GM13976 (cell line): ENCODE measurements at places on chromosomes 6 and 20.
A peak's percentile ranks its signal among the peaks of the same experiment; 100 is the strongest.

DNA sequence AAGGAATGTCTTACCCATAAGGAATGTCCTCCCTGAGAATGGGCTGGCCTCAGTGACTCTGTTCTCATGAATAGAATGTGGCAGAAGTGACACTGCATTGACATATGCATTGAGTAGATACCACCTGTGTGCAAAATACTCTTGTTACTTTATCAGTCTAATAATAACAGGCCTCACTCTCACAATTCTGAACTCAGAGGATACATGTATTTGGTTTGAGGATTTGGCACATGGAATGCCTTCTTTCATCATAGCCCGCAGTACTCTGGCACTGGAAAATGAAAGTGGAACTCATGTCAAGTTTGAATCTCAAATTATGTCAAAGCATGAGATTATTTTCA lies 52.9 kb upstream of the PLCB4 start:
- no peak for DNase-seq

DNA sequence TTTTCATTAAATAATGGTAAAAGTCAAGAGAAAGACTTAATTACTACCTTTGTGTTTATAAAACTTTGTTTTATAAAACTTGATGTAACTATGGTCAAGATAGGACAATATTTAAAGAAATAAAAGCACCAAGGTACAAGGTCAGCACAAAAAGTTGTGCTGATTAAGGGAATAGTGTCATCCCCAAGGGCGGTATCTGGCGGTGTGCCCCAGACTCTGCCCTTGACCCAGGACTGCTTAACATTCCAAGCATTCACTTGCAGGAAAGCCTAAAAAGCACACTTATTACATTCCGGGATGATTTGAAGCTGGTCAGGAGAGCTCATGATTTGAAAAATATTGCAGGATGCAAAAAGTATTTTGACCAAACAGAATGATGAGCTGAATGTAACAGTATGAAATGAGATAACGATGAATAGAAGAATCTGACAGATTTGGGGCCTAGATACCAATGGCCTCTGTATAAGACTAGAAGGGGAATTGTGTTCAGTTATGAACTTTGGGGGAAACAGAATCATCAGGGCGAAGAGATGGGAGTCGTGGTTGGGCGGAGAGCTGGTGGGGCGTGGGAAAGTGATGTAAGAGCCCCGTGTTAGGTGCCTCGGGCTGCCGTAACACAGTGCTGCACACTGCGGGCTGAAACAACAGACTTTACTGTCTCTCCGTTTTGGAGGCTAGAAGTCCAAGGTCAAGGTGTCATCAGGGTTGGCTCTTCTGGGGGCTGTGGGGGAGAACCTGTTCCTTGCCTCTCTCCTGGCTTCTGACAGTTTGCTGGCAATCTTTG lies 77.2 kb downstream of the CDC5L start:
- DNase-seq: peak; percentile 6

DNA sequence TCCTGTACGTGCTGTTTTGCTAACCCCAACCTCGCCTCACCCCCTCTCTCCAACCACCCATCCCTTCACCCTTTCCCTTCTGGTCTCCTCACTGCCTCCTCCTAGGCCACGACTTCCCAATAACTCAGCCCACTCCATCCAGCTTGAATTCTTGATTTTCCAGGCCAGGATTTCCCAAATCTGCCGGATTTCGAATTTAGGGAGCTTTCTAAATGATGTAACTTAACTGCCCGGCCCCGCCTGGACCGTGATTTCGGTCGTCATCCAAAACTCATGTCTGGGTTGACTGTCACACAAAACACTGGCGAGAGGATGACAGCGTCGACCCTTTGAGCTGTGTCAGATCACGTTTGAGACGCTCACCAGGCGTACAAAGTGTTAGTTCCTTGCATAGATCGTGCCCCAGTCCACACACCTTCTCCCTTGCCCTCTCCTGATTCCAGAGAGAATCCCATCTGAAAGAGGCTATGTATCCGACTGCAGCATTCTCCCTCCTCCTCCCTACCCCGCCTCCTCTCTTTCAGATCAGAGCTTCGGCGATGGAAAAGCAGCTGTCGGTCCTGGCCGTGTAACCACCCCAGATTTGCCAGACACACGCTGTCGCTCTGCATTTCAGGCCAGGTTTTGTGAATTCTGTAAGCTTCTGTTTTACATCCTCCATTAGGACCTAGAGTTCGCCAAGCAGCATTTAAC lies 168.2 kb downstream of the GPX5 start:
- no peak for DNase-seq

DNA sequence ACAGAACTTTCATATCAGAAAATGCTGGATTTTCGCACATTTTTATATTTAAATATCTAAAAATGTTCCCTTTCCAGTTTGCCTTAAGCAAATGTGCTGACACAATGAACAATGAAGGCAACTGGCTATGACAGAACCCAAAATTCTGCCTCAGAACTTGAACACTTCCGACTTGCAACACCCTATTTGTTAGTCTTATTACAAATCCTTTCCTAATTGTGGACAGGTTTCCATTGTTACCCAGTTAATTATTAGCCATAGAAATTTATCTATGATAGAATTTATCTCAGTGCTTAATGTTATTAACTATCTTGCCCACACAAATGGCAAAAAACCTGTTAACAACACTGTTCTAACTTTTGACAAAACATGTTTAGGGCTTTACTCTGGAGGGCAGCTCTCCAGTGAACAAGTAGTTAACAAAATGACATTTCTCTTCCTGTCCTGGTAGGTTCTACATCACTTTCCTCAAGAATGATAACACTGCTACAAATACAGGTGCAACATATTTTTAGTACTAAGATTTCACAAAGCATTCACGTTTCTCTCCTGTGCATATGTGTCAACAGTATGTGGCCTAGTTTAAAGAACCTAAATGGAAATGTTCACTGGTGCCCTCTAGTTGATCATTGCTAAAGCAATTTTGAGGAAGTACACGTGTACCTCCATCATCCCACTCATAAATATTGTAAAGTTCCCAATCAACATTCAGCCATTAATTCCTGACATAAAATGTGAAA lies 58.4 kb downstream of the HIVEP2 start:
- peak; percentile 15 for DNase-seq

DNA sequence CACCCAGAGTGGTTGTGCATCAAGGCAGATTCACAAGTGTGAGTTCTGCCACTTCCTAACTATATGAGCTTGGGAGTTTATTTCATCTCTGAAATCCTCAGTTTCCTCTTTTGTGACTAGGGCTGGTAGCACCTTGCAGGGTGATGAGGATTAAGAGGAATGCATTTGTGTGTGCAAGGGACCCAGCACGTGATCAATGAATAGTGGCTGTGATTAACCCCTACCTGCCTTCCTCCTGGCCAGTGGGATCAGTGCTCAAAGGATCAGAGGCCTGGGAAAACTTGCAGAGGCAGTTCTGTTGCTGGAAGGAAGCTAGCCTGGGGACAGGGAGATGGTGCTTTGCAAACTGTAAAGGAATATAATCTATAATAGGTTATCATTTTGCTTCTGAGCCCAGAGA lies 7.3 kb downstream of the SDC4 start:
- no peak for DNase-seq

- DNase-seq: no peak
Observed at GRCh38 chr6:150710236-150710635, 110.6 kb downstream of the PLEKHG1 start.

DNA sequence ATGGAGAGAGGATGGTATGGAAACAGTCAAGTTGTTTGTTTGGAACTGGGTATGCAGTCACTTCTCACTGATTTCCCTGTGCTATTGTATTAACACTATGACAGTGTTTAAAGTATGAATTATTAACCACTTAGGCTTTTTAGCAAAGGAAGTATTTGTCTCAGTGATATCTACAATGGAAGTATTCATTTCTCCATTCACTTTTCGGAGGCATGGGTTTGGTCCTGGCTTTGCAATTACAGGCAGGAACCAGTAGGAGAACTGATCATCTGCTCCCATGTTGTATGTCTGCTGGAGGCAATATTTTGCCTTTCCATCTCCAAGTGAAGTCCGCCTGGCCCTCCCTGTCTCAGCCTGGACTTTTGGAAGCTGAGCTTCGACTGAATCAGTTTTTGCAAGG lies 30.6 kb upstream of the EXOC2 start:
- DNase-seq: no peak

DNA sequence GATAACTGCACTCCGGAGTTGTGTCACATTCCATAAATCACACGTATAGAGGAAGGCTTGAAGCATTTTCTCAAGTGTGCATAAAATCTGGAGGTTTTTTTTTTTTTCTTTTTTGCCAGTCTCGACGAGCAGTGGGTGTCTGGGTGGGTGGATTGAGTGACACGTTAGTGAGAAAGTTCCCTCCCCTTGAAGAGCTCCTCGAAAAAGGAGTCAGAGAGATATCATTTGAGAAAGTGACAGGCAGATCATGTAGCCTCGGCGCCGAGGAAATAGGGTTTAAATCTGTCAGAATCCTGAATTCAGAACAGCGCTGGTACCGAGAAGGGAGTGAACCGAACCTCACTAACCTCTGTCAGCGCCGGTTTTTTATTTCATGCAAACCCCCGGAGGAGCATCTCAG lies 269.5 kb upstream of the ARID1B start:
- no peak for DNase-seq

DNA sequence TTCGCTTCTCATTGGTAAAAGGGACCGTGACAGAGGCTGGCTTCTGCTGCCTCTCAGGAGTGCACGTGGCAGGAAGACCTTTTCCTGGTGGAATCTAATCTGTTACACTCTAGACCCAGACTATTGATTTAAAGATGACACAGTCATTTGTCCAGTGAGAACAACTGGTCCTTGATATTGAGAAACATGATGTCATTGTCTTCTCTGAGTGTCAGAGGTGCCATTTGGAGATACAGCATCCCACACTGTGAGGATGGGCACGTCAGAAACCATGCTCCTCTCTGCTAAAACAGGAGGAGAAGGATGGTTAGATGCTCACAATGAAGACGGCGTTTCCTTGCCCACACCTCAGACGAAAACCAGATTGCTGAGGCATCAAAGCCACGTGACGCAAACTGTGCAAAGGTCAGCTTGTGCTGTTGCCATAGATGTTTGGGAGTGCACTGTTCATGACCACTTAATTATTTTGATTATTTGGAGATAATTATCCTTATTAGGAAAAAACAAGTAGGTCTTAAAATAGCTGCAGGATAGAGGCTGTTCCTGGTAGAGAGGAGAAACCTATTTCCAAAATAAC lies 169.0 kb downstream of the SMOC2 start:
- DNase-seq: no peak

DNA sequence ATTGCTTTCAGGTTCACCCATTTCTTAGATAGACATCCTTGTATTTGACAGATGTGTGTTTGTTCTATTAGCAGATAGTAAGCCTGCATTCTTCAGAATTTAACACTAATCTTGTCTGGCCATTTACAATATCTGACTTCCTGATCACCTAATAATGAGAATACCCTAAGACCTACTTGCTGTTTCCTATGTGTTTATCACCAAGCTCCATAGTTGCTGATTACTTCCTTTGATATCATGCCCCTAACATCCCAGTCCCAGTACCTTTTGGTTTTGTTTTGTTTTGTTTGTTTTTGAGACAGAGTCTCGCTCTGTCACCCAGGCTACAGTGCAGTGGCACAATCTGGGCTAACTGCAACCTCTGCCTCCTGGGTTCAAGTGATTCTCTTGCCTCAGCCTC lies 143.6 kb upstream of the DST start:
- no peak for DNase-seq

DNA sequence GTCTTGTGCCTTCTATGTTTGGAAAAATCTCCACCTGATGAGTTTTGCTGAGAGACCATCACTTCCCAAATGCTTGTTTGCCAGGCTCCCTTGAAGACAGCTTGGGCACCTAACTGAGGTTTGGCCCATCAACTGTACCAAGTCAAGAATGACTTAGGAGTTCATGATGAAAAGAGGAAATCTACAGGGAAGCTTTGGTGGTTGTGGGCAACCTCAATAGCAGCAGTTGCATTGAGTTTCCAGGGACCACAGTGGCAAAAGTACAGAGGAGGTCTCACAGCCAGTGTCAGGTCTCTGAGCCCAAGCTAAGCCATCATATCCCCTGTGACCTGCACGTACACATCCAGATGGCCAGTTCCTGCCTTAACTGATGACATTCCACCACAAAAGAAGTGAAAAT lies 49.7 kb upstream of the PHACTR1 start:
- DNase-seq: no peak

- DNase-seq: no peak
Observed at GRCh38 chr6:165178056-165178455, 131.3 kb downstream of the C6orf118 start.

DNA sequence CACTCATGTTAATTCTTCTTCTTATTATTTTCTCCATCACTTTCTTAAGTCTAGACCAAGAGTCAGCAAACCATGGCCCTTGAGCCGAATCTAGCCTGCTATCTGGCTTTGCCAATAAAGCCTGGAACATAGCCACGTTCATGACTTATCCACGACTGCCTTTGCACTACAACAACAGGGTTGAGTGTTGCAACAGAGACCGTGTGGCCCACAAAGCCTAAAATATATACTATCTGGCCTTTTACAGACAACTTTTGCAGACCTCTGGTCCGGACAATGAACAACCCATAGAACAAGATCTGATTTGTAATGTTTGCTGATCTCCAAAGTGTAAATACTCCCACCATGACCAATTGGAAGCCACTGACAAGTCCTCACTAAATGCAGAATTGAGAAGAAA lies 140.5 kb upstream of the CDYL start:
- DNase-seq: no peak

DNA sequence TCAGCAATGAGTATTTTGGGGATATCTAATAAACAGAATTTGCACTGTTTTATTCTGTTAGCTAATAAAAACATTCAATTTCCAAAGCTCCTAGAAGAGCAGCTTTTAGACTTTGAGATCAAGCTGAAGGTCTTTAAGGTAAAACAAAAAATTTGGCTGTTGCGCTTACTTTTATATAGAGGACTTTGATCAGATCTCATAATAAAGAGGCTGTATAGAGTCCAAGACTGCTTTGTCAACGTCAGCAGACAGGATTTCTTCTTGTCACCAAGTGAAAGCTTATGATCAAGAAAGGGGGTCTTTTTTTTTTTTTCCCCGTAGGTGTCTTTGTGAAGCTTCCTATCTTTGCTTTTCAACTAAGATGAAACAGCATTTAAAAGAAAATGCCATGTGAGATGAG lies 556.5 kb upstream of the SLC35B3 start:
- no peak for DNase-seq

DNA sequence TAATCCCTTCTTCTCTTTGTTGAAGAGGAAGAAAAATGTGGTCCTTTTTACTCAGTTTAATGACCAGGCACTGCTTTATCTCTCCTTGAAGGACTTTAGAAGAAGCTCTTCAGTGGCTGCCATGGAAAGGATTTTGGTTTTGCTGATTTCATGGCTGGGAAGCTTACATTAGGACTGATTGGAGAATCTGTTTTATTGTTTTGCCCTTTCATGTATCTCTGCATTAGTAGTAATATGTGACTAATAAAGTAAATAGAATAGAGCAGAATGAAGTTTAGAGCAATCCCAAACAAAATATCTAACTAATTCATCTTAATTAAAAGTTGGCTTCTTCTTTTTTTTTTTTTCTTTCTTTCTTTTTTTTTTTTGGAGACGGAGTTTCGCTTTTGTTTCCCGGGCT lies 502.9 kb downstream of the HAO1 start:
- DNase-seq: no peak

GRCh38 chr6:29982097-29982496 lies 39.8 kb downstream of the HLA-A start:
- no peak for DNase-seq
